Activated CD4-positive, alpha-beta T cell treated with anti-CD3 and anti-CD28 coated beads for 48 hours (primary cell): ENCODE measurements at places on chromosomes 5 and 9.

GRCh38 chr5:13659391-13659790 lies 285.1 kb downstream of the DNAH5 start:
- no peak for DNase-seq

DNA sequence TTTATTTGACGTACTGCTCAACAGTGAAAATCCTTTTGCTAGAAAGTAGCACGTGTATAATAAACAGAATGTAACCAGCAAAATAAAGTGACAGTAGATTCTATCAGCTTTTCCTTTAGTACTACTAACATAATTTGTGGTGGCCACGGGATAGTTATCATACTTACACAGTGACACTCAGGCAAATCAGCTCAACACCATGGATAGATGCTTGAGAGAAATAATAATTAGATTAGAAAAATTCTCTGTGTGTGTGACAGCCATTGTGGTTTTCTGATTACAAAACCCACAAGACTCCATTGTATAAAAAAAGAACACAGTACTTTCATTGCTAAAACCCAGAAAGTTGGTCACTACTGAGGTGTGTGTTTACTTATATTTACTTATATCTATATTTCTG lies 101.1 kb downstream of the MUSK start:
- DNase-seq = no peak

- no peak for DNase-seq
Measured at GRCh38 chr5:176400382-176401156, 12.0 kb downstream of the HIGD2A start.

DNA sequence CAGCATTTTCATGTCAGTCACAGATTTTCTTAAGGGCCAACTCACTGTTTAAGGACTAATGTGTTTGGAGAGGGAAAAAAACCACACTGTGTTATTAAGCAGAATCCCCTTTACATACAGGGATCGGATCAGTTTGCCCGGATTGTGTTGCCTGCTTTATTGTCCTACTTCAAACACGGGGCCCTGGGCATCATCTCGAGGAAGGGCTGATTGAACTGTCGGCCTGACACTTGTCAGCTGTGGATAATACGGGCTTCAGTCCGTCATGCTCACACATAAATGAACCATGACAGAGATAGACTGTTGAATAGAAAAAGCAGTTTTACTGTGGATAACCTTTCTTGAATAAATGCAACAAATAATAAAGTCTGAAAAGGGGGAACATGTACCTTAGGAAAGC lies 325.0 kb downstream of the ZSWIM6 start:
- no peak for DNase-seq

- DNase-seq = no peak
Measured at GRCh38 chr5:137622850-137623249, 113.0 kb downstream of the KLHL3 start.

DNA sequence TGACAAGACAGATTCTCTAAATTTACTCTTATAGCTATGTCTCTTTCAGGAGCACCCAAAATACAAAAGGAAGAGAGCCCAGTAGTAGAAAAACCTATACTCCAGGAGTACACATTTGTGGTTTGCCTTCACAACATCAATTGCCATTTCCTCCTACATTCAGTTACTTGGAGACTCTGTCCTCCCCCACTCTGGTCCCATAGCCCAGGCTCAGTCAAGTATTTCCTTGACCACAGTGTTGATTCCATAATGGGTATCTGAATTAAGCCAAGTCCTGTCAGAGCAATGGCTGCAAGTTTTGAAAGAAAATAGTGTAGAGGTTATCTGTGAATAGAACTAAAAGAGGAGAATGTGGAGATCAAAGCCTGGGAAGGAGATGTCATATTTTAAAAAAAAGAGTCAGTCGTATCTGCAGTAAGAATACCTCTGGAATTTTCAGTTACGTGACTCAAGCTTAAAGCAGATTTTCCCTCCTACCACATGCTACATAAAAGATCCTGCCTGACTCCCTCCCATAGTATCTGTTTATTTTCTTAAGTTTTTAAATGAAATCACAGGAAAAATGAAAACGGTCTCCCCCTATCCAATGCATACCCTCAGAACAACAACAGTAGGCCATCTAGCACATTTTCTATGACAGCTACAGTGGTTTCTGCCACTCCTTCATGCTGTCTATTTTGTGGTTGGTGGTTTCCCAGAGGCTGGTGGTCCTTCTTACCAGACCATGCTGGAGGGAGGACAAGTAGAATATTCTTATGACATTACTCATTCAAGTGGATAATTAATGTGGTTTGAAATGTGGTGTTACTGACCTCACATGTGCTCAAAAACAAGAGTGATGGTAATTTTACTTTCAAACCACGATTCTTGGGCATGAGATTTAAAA lies 249.7 kb upstream of the TMEM161B start:
- DNase-seq = no peak

DNA sequence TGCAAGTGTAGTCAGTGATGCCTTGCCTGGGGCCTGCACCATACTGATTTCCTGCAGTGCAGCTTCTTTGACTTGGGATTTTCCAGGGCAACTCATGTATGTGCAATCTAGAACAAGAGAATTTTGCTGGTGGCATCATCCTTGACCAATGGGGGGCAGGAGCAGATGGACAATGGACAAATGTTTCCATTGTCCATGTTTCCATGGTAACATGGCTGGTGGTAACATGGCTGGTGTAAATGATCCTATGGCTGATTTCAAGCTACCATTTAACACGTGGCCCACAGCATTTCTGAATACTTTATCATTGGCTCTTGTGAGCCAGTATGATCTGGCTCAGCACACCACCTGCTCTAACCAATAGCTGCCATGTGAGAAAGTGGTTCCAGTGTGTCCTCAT lies 130.1 kb upstream of the OSMR start:
- no peak for DNase-seq

DNA sequence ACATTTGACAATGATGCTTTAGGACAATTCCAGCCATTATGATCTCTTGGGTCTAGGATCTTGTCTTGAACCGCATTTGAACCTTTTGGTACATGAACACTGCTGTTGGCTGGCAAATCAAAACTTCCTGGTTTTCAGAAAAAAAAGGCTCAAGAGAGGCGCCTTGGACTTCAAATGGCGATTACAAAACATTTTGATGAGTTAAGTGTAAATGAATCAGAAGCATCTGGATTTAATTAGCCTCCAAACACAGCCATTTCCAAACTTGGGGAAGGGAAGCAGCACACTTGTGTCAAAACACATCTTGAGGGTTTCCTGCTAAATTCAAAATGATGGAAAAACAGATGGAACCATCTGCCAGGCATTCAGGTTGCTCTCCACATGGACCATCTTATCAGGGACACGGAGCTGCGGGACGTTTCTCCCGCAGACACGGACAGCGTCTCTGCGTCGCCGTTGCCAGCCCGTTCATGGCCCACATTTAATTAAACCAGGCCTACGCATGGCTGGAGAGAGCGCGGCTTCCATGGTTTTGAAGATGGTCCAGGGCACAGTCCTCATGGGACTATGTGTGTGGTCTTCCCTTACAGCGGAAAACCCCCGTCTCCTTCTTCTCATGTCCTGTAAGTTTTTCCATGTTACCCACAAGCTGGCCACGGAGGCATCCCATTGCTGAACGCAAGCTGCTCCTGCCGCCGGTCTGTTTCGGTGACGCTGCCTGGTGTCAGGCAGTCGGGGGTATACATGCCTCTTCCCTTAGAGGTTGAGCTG lies 55.8 kb upstream of the PTCH1 start:
- DNase-seq = no peak

DNA sequence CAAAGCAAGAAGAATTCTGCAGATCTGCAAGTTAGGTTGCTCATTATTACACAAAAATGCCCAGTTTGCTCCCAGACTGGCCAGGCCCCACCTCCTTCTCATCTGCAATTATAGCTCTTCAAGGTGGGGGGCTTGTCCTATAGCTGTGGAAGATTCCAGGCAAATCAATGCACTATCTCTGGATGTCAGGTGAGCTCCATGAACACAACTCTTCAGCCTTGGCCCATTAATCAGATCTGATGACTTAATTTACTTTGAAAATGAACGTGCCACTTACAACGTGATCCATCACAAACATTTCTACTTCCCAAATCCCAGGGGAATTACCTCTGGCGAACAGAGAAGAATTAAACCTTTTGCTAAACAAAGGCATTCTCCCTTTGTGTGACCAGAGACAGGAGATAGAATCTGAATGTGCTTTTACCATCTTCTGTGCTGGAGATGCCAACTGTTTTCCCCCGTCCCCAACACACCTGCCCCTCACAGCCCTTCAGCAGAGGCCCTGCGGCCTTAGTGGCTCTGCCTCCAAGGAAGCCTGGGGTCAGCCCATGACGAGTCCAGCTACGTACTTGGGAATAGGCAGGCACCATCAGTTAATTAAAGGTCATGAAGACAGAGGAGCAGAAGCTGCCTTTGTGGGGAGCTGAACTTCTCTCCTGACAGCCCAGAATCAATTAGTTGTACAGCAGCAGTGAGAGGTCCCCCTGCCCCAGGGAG lies 60.5 kb downstream of the SNX18 start:
- DNase-seq = no peak

DNA sequence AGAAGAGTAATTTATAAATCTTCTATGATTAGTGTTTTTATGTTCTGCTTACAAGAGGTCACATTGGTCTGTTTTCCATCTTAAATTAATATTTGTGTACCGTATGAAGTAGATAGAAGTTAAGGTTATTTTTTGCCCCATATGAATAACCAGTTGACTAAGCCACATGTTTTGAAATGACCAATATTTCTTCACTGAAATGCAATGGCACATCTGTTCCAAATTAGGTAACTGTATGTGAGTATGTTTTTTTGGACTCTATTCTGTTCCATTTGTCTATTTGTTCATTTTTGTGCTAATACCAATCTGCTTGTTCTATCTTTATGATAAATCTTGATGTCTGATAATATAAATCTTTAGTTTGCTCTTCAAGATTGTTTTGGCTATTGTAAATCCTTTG lies 17.7 kb downstream of the JAK2 start:
- DNase-seq = no peak

DNA sequence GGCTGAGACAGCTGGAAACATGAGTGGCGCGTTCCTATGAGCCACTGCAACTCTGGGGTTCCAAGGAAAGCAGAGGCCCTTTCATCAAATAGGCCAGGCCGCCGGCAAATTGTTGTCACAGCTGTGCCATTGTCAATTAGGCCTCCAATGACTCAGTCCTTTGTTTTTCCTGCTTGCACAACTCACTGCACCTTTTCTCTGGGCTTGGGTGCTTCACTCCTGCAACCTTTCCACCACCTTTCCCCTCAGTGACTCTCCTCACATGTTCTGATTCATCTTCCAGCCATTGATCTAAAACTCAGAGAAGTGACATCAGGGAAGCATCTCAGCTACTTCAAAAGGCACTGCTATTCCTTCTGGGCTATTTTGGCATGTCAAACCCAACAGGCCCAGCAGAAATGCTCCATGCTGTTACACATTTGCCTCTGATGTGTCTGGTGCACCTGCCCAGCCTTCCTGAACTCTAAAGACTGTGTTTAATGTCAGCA lies 653.7 kb downstream of the NR2F1-AS1 start:
- no peak for DNase-seq

DNA sequence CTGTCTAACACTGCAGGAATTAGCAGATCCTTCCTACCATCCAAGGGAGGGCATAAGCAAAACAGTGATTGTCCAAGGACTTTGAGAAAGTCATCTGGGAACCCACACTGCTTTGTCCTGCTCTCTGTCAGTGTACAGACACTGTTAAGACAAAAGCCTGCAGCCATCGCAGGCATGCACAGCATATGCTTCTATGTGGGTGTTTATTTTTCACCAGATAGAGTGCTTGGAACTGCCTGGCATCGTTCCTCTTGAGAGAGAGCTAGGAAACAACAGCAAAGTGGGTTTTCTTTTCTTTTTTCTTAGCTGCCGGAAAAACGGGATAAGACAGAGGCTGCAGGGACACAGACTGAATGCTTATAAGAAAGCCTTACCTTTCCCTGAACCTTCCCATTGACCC lies 212.3 kb downstream of the ICE1 start:
- no peak for DNase-seq

GRCh38 chr5:125505115-125505514 lies 758.7 kb upstream of the ZNF608 start:
- no peak for DNase-seq

DNA sequence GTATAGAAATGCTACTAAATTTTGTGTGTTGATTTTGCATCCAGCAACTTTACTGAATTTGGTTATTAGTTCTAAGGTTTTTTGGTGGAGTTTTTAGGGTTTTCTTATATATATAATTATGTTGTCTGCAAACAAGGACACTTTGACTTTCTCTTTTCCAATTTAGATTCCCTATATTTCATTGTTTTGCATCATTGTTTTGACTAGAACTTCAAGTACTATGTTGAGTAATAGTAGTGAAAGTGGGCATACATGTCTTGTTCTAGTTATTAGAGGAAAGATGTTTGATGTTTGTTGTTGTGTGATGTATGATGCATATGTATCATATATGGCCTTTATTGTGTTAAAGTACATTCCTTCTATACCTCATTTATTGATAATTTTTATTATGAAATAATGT lies 362.3 kb upstream of the PRR16 start:
- DNase-seq = no peak

- DNase-seq = no peak
Measured at GRCh38 chr9:34337403-34337802, 8.0 kb downstream of the NUDT2 start.

DNA sequence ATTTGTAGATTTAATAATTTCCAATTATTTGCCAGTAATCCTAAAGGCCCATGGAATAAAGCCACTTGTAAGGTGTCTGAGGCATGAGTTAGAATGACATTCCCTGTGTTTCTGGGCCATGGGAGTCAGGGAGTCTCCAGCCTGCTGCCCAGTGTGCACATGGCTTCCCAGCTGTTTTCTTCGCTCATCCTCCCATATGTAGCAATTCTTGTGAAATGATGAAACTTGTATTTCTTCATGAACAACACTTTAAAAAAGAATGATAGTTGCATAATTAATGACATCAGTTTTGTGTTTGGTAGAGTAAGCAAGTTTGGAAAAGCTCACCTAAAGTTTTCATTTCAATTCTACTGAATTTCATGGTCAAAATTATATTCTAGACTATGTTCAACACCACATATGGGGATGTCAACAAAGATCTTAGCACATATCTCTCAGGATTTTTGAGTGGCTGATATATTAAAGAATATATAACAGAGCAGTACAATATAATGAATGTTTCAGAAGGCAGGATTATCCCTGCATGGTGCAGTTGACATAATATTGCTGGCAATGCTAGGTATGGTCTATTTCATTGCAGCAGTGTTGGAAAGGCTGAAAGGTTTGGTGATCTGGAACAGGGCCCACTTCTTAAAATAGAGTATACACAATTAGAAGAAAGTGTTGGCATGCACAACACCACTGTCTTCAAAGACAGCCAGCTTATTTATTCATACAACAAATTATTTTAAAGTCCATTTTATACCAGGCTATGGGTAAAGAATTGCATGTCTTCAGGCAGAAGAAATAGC lies 44.7 kb downstream of the GRIN3A start:
- no peak for DNase-seq

DNA sequence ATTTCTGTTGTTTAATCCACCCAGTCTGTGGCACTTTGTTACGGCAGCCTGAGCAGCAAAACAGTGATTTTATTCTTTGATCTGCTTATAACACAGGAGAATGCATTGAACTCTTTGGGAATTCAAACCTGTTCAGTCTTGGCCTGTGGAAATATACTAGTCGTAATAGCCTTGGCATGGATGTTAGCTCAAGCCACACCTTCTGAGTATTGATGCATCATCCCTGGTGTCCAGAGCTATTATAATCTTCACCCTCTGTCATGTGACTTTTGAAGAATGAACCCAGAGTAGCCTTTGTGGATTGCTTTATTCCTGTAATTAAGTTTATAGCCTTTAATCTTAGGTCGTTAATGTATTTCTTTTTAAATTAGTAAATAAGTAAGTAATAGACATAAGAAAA lies 50.8 kb upstream of the TEX48 start:
- DNase-seq = no peak
